Nucleus accumbens (tissue), 56 donors: ENCODE measurements at places on chromosomes 12 and 14.

DNA sequence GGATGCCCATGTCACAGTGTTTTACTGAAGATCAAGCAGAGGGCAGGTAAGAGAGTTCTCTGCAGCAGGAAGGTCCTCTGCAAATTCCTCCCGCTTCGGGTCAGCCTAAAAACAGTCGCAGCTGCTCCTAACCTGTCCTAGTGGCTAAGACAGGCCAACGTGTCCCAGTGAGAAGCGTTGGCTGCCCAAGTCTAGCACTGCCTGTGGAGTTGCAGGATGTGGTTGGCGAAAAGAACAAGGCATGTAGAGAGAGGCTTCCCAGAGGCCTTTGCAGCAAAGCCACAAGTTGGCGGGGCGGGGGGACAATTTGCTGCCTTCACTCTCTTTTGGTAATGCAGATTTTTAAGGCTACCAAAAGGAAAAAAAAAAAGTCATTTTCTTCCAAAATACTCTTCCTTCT lies 340.1 kb downstream of the BCL11B start:
- DNase-seq: no peak

GRCh38 chr12:57737467-57738460 lies 778 bp downstream of the AGAP2 start:
- DNase-seq: no peak

DNA sequence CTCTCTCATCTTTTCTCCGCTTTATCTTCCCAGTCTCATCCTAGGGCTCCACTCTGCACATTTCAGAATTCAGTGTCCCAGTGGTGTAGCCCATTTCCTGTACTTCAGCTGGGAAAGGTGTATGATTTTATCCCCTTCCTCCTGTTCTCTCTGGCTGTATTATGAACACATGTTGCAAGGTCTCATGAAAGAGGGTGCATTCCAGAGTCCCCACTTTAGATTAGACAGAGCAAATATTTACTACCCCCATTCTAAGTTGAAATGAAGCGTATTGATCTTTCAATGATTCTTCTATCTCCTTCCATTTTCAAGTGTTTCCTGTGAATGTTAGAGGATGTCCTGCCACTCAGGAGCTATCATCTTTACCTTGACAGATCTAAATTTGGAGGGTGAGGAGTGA lies 123.2 kb downstream of the WIF1 start:
- DNase-seq: no peak

- no peak for DNase-seq
Measured at GRCh38 chr12:66662179-66662578, 16.7 kb downstream of the GRIP1 start.

- no peak for DNase-seq
Measured at GRCh38 chr14:21133901-21134300, 22.0 kb downstream of the OR5AU1 start.

GRCh38 chr14:100982353-100982752 lies 78.8 kb upstream of the RTL1 start:
- no peak for DNase-seq

- DNase-seq: no peak
Measured at GRCh38 chr12:6443361-6443983, 1.3 kb upstream of the CD27 start.

DNA sequence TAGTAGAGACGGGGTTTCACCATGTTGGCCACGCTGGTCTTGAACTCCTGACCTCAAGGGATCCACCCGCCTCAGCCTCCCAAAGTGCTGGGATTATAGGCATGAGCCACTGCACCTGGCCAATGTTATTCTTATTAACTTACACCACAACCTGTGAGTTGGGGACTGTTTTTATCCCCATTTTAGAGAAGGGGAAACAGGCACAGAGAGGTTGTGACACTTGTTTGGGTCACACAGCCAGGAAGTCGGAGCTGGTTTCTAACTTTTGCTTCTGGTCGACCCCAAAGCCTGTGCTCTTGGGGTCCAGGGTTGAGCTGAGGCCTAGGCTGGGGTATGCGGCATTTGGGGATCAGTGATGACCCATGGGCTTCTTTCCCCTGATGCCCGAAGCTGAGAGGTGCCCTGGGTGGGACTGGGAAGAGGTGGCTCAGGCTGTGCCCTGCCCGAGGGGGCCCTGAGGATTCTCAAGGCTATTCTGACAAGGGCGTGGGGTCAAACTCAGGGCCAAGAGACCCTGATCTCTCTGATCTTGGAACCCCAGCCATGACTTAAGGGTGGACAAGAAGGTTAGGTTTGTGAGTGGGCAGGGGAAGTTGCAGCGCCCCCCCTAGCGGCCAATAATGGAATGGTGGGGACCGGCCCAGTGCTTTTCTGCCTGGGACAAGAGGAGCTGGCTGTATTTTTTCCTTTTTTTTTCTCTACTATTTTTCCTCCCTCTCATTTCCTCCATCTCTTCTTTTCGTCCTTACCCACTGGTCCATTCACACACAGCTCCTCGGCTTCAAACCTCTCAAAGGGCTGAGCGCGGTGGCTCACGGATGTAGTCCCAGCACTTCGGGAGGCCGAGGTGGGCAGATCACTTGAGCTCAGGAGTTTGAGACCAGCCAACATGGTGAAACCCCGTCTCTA lies 3.0 kb downstream of the SDSL start:
- DNase-seq: peak; percentile 17

DNA sequence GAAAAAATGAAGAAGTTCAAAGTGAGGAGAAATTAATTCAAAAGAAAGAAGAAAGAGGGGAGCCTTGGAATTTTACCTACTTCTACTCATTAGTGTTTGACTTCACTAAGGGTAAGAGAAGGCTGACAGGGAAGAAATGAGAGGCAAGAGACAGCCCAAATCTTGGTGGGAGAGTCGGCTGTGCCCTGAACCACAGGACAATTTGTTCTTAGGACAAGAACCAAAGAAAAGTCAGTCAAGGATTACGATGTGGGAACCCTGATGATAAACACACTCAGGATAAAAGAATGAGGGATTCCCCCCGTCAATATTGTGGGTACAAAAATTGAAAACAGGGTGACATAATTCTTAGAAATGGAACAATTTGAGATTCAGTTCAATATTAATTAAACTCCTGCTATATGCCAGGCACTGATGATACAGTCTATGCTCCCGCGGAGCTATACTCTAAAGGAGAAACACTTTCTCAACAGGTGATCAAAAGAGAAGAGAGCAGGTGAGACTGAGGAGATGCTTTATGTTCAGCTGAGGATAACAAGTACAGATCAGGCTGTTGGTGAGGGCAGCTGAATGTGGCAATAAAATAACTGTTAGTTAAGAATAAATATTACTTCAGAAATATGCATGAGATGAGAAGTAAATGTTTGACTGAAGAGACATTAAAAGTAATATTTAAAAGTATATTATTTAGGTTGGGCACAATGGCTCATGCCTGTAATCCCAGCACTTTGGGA lies 175.4 kb downstream of the SLC25A21 start:
- no peak for DNase-seq

DNA sequence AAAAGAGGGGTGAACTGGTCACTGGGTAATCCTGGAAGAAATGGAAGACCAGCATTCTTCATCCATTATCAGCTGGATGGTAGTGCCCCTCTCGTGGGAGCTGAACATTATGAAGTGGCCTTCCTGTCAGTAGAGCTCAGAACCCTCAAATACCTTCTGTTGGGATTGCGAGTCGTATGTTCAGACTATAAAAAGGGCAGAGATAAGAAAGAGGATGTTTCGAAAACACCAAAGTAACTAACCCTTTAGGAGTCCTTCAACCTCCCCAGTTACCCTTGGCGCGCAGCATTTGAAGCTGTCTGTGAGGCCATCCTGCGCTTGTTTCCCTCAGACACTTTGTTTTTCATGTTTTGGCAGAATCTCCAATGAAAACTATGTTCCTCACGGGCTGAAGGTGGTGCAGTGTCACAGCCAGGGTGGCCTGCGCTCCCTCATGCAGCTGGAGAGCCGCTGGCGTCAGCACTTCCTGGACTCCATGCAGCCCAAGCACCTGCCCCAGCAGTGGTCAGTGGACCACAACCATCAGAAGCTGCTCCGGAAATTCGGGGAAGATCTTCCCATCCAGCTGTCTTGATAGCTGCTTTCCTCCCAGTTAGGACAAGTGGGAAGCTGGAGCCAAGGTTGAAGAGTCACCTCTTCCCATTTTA lies 19.3 kb upstream of the GALNT16 start:
- DNase-seq: no peak

GRCh38 chr14:64806202-64806861 lies 73.4 kb downstream of the SPTB start:
- no peak for DNase-seq

- DNase-seq: no peak
Measured at GRCh38 chr12:123519141-123520001, 14.1 kb downstream of the RILPL1 start.

DNA sequence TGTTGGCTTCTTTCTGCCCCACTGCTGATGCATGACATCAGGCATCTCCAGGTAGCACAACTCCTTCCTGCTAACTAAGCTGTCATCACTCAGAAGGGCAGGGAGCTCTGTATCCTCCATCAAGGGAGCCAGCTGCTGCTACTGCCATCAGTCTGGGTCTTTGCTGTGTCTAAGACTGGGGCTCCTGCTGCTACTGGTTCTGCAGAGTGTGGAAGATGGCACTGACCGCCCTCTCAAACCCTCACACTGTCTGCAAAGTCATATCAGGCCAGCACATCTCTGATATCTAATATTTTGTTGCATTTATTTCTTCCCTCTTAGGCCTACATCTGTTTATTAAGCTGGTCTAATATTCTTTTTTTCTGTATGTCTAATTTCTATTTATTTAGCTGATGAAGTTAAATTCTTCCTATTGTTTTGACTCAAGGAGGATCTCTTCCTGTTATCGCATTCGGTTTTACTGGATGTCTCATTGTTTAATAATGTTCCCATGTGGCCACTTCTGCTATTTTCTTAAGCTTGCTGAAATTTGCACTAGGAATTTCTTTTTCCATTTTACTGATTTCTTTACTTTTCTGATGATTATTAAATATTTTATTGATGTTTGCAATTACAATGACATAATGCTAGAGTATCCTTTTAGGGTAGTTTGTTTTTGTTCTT lies 7.6 kb upstream of the E2F7 start:
- no peak for DNase-seq

GRCh38 chr12:67676624-67677023 lies 28.1 kb downstream of the DYRK2 start:
- no peak for DNase-seq

DNA sequence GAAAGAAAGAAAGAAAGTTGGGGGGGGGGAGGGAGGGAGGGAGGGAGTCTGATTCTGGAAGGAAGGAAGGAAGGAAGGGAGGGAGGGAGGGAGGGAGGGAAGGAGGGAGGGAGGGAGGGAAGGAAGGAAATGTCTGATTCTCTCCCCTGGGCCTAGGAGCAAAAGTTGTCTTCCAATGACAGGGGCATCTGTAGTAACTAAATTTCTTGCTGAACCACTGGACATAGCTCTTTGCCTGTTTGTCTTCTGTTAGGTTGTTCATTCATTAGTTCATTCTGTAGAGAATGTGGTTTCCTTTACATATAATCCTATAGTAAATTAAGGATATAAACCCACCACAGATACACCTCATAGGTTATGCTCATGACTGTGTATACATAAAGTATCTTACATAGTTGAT lies 59.9 kb downstream of the GPR68 start:
- no peak for DNase-seq

DNA sequence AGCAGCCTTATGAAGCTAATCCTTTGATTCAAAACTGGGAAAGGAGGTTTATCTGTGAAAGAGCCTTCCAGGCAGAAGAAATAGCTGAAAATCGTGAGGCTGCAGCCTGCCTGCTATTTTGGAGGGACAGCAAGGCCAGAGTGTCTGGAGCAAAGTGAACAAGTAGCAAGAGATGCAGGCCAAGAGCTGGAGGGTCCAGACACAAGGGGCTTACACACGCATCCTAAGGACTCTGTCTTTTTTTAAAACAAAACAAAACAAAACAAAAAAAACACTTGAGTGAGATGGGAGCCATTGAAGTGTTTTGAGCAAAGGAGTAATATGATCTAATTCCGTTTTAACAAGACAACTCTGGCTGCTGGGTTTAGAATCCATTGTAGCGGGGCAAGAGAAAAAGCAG lies 76.4 kb upstream of the BCAT1 start:
- no peak for DNase-seq

- no peak for DNase-seq
Measured at GRCh38 chr12:99911081-99911480, 73.7 kb downstream of the ANKS1B start.

GRCh38 chr14:22314183-22314820 lies 274.7 kb downstream of the DAD1 start:
- no peak for DNase-seq

GRCh38 chr12:617304-617915 lies 45.8 kb downstream of the NINJ2 start:
- DNase-seq: no peak

- no peak for DNase-seq
Measured at GRCh38 chr12:176321-177181, 37.4 kb downstream of the SLC6A12 start.

DNA sequence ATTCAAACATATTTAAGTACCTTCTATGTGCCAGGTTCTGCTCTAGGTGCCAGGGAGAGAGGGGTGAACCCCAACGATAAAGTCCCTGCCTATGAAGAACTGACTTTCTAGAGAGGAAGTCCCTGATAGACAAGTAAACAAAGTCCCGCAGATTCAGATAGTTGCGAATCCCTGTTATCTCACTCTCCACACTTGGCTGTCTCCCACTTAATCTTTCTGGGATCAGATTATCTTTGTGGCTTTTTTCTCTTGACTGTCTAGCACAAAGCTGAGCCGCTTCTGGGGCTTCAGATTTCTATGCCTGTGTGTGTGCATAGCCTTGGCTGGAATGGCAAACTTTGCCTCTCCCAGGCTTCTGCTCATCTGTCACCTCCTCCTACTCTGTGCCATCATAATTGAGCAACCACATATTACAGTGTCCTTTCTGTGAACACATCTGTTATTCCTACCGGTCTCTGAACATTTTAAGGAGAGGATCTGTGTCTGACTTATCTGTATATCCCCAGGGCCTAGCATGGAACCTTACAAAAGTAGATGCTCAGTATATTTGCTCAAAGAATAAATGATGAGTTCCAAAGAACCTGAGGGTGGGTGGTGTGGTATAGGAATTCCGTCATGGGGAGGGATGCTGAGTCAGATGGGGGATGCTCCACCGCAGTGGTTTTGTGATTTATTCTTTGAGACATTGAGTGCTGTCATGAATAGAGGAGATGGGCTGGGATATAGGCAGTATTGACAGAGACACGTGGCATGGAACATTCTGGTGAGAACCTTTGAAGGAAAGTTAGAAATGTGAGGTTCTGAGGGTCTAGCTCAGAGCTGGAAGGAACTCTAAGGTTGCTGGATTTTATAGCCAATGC lies 28.5 kb downstream of the RGS6 start:
- no peak for DNase-seq

- no peak for DNase-seq
Measured at GRCh38 chr12:69972136-69972535, 147.1 kb downstream of the MYRFL start.

GRCh38 chr12:89319122-89319521 lies 33.2 kb downstream of the DUSP6 start:
- no peak for DNase-seq

- peak; percentile 11 for DNase-seq
Measured at GRCh38 chr12:128644664-128645296, 179.0 kb downstream of the SLC15A4 start.

DNA sequence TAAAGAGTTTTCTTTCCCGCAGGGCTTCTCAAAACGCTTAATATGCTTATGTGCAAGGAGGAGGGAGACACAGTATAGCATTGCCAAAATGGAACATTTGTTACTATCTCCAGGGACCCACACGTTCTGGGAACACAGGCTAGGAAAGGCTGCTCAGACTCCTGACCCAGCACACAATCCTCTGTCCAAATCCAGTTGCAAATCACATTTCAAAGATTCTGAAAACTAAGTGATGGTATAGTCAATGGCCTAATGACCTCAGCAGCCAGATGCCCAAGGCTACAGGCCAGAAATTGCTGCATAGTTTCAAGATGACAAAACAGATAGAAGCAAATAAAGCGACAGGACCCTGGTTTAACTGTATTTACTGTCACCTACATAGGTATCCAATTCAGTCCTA lies 97.0 kb upstream of the GRIP1 start:
- DNase-seq: no peak

GRCh38 chr12:23221066-23221465 lies 596.1 kb downstream of the ETNK1 start:
- DNase-seq: no peak
